EH (cell line): ENCODE measurements at places on chromosomes 16 and 17.

- DNase-seq: no peak
These were observed 30.6 kb downstream of the PIPOX start for GRCh38 chr17:29073520-29073919.

- DNase-seq: no peak
These were observed 30.2 kb downstream of the SPNS3 start for GRCh38 chr17:4463818-4464476.

GRCh38 chr17:41785091-41785858 lies 1.2 kb downstream of the JUP start:
- no peak for DNase-seq

GRCh38 chr16:56964243-56965148 lies 2.7 kb downstream of the CETP start:
- DNase-seq: peak; percentile 92

GRCh38 chr17:74778960-74779359 lies 2.8 kb upstream of the NAT9 start:
- DNase-seq: peak; percentile 32

GRCh38 chr17:30248786-30249185 lies 13.3 kb upstream of the SLC6A4 start:
- DNase-seq: no peak

- DNase-seq: no peak
These were observed 17.2 kb downstream of the MNT start for GRCh38 chr17:2383628-2384167.

GRCh38 chr17:7144213-7144612 lies 29.6 kb upstream of the ASGR2 start:
- DNase-seq: no peak

GRCh38 chr17:19676896-19677295 lies 28.3 kb downstream of the ALDH3A2 start:
- DNase-seq: no peak

DNA sequence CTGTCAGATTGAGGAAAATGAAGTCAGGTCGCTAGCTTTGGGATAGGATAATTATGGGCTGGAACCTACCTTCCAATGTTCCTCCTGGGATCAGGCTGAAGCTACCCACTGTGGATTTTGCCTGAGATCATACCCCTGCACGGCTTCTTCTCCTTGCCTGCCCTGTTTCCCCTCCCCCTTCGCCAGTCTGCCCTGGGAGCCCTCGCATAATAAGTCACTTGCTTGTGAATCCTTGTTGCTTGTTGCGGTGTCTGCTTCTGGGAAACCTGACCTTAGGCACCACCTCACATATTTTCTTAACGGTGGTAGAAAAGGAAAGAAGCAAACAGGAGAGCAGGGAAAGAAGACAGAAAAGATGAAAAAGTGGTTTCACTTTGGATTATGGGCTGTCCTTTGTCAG lies 13.3 kb upstream of the PMP22 start:
- no peak for DNase-seq

DNA sequence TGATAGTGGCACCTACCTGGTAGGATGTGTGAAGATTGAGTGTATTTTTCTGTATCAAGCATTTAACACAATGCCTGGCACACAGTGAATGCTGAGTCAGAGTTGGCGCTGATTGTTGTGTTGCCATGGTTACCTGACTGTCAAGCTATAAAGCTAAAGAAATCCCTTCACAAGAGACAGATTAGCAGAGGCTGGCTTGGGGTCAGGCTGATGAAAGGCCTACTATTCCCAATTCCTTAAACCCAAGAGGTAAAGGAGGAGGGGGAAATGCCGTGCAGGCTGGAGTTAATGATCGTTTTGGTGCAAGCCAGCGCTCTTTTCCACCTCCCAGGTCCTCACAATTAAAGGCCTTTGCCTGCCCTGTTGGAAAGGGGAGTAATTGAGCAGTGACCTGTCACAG lies 5.9 kb downstream of the CLEC19A start:
- DNase-seq: peak; percentile 2

- DNase-seq: no peak
These were observed 60.6 kb upstream of the ENDOV start for GRCh38 chr17:80354336-80354735.

DNA sequence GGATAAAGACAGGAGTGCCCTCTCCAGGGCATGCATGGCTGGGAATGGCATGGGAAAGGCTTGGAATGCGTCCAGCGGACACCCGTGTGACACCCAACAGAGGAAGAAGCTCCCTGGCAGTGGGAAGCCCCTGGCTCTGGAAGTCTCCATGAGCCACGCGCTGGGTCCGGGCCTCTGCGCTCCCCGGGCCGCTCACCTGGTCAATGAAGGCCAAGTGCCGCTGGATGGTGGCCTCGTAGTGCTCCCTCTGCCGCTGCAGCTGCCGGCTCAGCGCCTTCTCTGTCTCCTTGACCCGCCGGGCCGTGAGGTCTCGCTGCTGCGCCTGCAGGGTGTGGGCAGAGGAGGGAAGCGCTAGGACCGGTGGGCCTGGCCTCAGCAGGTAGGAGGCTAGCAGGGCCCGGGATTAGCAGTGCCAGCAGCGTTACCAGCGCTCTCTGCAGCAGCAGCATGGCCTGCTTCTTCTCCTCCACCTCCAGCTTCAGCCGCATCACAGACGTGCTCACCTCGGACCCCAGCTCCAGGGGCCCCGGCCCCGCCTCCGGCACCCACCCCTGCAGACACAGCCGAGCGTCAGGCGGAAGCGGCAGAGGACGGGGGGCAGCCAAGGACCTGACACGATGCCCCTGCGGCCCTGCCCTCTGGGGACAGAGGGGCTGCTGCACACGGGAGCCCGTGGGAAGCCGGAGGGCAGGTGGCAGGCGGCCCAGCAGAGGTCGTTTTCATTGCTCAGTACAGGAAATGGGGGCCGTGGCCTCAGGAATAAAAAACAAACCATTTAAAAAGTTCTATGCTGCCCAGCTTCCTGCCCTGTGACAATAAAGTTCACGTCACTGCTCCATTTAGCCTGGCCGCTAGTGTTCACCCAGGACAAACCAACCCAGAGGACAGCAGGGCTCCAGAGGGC lies 26.0 kb downstream of the CEP131 start:
- no peak for DNase-seq

- DNase-seq: no peak
These were observed 60.9 kb upstream of the CACNG3 start for GRCh38 chr16:24195221-24195620.

DNA sequence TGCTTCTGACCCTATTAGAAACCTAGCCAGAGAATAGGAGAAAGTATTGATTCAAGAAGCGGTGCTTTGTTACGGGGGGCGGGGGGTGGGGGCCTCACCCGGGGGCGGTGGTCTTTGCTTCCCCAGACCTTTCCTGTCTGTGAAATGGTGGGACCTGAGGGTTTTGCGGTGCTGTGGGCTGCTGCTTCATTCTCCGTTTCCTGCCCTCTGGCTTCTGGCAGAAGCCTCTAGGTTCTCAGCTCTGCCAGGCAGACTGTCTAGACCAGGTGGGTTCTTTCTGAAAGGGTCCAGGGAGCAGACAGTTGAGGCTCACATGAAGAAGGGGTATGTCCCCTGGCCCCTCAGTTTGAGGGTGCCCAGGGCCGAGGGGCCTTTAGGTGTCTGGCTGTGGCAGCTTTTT lies 14.0 kb downstream of the GSE1 start:
- DNase-seq: no peak

DNA sequence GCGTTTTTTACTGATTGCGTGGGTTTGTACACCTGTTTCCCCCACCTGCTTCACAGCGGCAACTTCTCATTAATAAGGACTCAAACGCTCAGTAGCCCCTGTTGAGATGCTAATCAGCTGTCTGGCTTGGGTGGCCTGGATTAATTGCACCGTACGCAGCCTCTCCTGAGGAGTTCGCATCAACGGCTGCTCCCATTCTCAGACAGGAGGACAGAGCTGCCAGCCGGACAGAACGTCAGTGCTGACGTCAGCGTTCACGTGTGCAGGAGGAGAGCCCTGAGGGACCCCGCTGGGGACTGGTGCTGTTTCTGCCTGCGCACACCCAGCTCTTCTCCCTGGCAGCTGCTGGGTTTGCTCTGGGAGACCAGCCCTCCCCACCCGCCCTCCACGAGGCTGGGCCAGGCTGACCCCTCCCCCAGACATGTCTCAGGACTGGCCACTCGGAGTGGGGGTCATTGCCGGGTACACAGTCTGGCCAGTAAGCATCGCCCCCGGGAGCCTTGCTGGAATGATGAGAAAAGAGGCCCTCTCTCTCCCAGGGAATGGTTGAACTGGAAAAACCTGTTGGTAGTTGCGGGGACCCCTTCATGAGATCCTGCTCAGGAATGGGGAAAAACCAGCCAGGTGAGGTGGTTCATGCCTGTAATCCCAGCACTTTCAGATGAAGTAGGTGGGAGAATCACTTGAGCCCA lies 5.7 kb upstream of the BANP start:
- DNase-seq: peak; percentile 60

DNA sequence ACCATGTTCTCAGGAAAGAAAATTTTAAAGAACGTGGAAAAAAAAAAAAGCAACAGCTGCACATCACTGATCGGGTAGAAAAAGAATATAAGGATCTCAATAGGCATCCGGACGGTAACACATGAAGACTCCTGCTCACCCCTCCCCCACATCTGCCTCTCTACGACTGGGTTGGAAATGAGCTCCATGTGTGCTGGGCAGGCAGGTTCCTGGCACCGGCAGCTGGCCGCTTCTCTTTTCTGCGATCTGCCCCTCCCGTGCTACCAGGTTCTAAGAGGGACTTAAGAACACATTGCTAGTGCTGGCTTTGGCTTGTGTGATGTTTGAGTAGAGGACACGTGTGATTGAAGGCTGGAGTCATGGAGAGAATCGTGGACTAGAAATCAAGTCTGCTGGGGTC lies 115.5 kb downstream of the AATF start:
- DNase-seq: no peak

- no peak for DNase-seq
These were observed 8.8 kb downstream of the EEF2K start for GRCh38 chr16:22214889-22215288.

GRCh38 chr17:50564916-50565315 lies 4.4 kb downstream of the CACNA1G start:
- peak; percentile 71 for DNase-seq

- DNase-seq: peak; percentile 76
These were observed 214.4 kb upstream of the CACNG5 start for GRCh38 chr17:66620528-66620927.

- peak; percentile 46 for DNase-seq
These were observed 103.7 kb downstream of the NPIPB5 start for GRCh38 chr16:22614271-22614947.

- no peak for DNase-seq
These were observed 643.0 kb downstream of the MAF start for GRCh38 chr16:78957317-78958100.

DNA sequence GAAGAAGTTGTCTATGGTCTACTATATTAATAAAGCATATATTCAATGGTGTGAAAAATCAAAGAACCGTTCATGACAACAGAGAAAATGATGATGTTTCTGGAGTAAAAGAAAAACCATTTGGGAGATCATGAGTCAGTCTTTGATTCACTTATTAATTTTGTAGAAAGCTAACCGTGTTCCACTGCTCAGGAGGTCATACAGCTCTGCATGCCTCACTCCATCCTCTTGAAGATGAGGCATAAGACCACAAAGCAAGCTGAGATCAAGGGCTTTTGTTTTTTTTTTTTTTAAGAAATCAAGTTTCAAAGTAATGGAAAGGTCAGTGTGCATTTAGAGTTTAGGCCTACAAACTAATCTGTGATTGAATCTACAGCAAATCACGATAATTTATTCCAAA lies 206.4 kb downstream of the CEP112 start:
- DNase-seq: no peak

GRCh38 chr17:78316867-78317789 lies 42.7 kb downstream of the SOCS3 start:
- no peak for DNase-seq

DNA sequence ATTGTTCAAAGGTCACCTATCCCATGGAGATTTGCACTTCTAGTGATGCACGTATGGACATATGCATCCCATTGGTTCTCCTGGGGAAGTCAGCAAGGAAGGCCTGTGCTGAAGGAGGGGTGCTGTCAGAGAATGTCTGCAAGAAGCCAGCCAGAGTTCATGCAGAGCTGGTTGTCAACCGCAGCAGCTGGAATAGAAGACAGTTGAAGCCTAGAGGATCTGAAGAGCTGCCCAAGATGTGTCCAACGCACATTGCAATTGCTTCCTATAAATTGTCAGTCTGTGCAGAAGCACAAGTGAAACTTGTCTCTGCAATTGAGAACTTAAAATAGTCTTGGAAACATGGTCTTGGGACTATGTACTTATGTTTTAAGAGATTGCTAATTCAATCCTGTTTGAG lies 82.1 kb upstream of the CNTNAP4 start:
- DNase-seq: no peak

DNA sequence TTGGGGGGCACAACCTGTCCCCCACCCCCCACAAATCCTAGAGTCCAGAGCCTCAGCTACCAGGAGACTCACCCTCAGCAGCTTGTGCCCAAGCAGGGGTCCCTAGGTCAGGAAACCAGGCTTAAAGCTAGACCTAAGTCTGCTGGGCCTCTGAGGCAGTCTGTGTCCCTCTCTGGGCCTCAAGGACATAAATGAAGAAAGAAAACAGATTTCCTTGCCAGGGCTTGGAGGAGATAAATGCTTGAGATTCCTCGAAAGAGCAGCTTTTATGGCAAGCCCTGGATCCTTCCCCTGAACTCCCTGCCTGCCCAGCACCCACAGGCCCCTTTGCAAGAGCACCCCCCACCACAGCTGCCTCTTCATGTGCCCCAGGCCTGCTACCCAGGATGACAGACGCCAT lies 3.3 kb downstream of the SRCIN1 start:
- peak; percentile 39 for DNase-seq

DNA sequence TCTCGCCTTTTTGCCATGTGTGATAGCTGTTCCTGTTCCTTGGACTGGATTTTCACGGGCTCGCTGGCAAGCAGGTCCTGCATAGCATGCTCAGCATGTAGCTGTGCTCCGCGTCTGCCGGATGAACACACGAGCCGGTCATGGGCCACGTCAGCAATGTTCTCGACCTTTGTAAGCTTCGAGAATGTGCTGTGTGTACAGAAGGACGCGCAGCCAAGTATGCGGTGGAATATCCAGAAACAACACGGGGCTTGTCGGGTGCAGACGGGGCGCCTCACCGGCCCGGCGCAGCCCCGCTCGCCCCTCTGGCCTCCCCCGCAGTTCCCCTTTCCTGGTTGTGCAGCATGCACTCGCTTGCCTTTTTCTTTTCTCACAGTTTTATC lies 42.2 kb downstream of the RPTOR start:
- no peak for DNase-seq

DNA sequence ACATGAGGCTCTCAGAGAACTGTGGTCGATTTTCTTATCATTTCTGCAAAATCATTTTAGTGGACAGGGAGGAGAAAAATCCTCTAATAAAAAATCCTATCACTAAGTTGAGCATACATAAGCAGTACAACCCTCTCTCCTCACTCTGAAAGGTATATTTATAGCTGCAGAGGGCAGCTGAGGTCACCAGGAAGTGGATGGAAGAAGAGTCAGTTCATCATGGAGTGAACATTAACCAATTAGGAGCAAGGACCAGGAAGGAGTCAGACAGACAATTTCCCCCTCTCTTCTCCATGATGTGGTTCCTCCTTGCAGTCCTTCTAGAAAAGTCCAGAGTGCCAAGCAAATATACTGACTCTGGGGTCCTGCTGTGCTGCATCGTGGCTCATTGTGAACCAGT lies 253.7 kb downstream of the TOX3 start:
- no peak for DNase-seq

GRCh38 chr17:49393491-49394255 lies 21.0 kb downstream of the PHB1 start:
- peak; percentile 24 for DNase-seq
